Activated T-cell treated with anti-CD3 and anti-CD28 coated beads, Interleukin-2, amount 50 U/mL, for 48 hours (primary cell): ENCODE measurements at places on chromosomes 11 and 22.

- DNase-seq = no peak
Observed at GRCh38 chr11:121588747-121589146, 136.0 kb upstream of the SORL1-AS1 start.

DNA sequence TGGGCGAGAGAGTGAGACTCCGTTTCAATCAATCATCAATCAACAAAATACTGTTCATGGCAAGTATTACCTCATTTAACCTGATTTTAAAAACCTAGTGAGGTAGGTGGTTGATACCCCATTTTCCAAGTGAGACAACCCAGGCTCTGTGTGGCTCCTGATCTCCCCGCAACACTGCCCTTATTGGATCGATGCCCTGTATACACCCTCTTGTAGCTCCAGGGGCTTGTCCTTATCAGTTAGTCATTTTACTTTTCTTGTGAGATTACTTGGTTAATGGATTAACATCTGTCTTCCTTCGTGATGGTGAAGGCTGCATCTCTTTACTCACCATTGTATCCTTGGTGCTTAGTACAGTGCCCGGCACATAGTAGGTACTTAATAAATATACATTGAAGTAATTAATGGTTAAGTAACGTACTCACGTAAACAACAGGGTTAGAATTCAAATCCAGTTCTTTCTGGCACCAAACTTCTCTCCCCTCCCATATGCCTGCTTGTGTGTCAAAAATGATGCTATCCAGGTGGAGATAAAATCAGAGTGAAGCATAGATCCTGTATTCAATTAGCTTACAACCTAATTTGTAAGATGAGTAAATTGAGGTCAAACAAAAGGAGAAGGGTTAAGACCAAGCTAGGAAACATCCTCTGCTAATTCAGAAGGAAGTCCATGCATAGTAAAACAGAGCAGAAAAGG, 1.8 kb upstream of the PRG2 start:
- no peak for DNase-seq

DNA sequence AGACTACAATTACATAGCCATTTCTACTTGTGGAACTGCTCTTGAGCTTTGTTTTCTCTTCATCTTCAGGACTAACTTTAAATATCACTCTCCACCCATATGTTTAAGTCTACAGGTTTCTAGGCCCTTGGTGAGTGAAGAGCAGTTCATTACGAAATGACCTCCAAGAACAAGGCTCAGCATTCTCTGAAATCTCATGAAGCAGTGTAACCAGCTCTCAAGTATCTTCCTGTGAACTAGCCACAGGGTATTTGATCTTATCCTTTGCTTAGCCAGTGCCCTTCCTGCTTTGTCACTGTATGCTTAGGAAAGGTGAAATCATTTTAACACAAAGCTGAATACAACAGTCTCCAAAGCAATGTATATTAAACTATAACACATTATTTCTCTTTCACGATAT, 20.4 kb upstream of the LYVE1 start:
- DNase-seq = no peak

GRCh38 chr11:107824668-107825369, 33.8 kb downstream of the SLC35F2 start:
- DNase-seq = no peak

DNA sequence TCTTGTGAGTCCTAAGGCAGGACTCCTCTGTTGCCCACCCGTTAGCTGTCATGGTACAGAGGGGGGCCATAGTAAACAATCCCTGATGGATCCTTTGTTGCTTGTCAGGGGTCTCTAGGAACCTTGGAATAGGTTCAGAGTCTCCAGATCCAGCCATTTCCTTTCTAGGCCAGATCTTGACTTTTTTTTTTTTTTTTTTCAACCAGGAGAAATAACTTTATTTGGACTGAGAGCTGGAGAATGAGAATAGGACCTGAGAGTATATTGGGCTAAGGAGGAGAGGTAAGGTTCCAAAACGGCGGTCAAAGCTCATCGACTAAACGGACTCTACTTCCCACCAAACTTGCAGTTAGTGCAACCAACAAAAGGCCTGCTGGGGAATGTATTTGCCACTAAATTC, 7.7 kb downstream of the CEP164 start:
- no peak for DNase-seq

GRCh38 chr22:43745411-43745770, 66.7 kb downstream of the EFCAB6 start:
- no peak for DNase-seq

GRCh38 chr11:96391698-96392307, 2.0 kb downstream of the JRKL start:
- no peak for DNase-seq
